ENCODE measurements at places on chromosomes 3 and 15.
A peak's percentile ranks its signal among the peaks of the same experiment; 100 is the strongest.

- DNase-seq = no peak
Observed at GRCh38 chr3:52912885-52913731, 15.8 kb upstream of the STIMATE start.

DNA sequence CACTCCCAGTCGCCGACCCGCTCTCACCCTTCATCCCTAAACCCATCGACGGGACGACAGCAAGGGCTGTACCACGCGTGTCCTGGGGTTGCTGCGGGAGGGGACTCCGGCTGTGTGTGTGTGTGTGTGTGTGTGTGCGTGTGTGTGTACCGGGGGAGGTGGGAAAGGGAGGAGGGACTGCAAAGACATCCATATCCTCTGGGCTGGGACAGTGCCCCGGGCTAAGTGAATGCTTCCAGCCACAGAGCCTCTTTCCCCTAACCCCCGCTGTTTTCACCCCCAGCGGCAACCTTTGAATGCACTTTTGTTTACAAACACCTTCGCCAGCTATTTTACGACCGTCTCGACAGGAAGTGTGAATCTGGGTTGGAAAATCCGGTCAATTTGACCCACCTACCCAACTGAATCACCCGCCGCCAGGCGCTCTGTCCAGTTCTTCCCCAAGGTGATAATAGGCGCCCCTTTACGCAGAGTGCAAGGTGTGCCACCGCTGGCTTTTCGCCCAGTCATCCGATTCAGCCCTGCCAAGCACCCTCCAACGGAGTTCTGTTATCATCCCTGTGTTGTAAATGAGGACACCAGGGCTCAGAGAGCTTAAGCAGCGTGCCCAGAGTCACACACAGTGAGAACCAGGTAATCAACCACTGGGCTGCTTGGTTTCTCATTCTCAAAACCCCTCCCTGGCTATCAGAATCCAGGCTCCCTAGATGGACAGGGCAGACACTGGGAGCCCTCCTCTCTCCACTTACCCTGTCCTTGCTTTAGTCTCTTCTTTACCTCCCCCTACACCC is 739 bp upstream of the AMOTL2 start:
- DNase-seq = no peak

DNA sequence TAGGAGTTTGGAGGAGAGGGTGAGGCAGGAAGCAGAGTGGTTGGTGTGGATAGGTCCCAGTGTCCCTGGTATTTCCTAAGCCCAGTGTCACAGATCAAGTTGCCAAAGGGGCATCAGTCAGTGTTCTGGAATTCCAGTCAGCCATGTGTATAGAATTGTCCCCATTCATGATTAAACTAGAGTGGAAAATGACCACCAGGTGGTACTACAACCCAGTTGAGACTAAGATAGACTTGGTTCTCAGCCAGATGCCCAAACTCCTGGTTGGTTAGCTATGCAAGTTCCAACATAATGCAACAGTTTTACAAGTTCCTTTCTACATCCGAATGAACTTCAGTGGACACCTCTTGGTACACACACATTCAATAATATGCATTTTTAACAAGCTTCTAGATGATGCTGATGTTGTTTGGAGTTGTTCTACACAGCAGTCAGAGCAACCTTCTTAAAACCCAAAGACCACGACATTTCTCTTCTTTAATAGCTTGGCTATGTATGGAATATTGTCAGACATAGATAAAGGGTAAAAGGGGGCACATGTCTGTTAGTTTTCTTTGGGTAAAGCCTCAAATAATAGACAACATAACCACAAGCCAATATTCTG is 8.4 kb upstream of the ATR start:
- no peak for DNase-seq

DNA sequence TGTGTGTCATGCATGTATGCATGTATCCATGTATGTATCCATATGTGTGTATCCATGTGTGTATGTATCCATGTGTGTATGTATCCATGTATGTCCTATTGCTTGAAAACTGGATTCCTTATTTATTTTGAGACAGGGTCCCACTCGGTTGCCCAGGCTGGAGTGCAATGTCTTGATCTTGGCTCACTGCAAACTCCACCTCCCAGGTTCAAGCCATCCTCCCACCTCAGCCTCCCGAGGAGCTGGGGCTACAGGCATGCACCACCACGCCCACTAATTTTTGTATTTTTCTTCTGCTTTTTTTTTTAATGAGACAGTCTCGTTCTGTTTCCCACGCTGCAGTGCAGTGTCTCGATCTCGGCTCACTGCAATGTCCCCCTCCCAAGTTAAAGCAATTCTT is 34.1 kb downstream of the MUC20 start:
- no peak for DNase-seq

GRCh38 chr3:73925011-73925410 is 300.3 kb upstream of the PDZRN3 start:
- no peak for DNase-seq

- no peak for DNase-seq
Observed at GRCh38 chr3:122563717-122564025, 429 bp downstream of the PARP9 start.

DNA sequence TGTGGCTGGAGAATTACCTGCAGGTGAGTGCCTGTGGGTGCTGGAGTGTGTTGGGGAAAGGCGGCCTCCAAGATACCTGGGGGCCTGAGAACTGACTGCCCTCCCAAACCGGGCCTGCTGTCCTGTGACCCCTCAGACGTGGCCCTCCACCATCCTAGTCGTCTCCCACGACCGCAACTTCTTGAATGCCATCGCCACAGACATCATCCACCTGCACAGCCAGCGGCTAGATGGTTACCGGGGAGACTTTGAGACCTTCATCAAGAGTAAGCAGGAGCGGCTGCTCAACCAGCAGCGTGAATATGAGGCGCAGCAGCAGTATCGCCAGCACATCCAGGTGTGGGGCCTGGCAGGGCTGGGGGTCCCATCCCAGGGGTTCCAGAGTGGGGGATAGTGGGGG is 3.4 kb downstream of the ABCF3 start:
- no peak for DNase-seq

DNA sequence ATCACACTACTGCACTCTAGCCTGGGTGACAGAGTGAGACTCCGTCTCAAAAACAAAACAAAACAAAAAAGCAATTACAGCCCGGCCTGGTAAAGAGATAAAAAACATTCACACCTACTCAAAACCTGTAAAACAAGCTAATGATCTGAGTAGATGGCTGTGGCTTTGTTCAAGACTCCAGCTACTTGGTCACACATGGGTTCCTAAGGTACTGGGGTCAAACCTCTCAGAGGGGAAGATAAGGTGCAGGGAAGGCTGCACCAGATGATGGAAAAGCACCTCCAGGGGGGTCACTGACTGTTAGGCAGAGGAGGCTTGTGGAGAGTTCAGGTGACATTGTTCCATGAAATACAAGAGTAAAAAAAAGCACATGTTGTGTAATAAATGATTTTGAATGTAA is 450.2 kb upstream of the WNT5A start:
- no peak for DNase-seq

- no peak for DNase-seq
Observed at GRCh38 chr15:66085128-66085527, 168.4 kb downstream of the MEGF11 start.

GRCh38 chr3:64888165-64888564 is 200.4 kb upstream of the ADAMTS9 start:
- no peak for DNase-seq

DNA sequence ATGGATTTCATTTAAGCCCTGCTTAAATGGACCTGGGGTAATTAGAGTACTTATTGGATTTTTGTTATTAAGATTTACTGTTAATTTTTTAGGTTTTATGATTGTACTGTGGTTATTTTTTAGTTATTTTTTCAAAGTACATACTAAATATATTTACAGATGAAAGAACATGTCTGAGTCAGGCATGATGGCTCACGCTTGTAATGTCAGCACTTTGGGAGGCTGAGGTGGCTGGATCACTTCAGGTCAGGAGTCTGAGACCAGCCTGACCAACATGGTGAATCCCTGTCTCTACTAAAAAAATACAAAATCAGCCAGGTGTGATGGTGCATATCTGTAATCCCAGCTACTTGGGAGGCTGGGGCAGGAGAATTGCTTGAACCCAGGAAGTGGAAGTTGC is 16.2 kb upstream of the RPL24 start:
- no peak for DNase-seq

GRCh38 chr15:29103824-29104565 is 165.6 kb downstream of the NSMCE3 start:
- DNase-seq = peak; percentile 67

- peak; percentile 14 for DNase-seq
Observed at GRCh38 chr3:158748237-158748828, 16.1 kb upstream of the RARRES1 start.

- no peak for DNase-seq
Observed at GRCh38 chr3:88678747-88679146, 428.7 kb upstream of the EPHA3 start.

GRCh38 chr3:11576453-11576852 is 67.3 kb downstream of the VGLL4 start:
- DNase-seq = no peak

DNA sequence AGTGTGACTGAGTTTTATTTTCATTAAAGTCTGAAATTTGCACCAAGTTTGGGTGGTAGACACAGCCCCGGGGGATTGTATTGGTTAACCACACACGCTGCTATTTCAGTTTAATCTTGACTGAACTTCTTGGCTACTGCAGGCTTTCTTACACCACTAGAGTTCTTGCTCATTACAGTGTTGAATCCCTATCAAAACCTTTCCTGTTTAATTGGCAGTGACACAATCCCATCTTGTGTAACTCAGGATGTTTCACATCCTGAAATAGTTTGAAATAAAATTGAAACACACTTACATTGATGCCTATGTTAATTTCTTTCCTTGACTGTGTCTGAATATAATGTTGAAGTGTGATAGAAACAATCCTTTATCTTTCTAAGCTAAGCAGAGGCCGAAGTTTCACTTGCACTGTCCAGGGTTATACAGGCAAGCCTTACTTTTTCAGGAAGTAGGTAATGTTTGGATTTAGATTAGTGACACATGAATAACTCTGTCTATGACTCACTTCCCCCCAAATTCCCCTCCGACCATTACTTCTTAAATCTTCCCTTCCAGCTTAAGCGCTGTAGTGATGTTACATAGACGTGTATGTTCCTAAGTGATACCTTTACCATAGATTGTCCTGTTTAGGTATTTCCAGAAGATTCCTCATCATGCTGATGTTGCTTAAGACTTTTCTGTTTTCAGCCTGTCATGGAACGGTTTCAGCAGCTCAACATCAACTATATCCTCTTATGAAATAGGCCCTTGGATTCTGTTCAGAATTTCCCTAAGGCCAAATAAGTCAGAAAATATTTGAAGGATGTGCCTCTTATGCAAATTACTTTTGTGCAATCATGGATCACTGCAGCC is 16.8 kb downstream of the ATG7 start:
- no peak for DNase-seq

GRCh38 chr3:79367066-79367465 is 400.7 kb downstream of the ROBO1 start:
- no peak for DNase-seq

DNA sequence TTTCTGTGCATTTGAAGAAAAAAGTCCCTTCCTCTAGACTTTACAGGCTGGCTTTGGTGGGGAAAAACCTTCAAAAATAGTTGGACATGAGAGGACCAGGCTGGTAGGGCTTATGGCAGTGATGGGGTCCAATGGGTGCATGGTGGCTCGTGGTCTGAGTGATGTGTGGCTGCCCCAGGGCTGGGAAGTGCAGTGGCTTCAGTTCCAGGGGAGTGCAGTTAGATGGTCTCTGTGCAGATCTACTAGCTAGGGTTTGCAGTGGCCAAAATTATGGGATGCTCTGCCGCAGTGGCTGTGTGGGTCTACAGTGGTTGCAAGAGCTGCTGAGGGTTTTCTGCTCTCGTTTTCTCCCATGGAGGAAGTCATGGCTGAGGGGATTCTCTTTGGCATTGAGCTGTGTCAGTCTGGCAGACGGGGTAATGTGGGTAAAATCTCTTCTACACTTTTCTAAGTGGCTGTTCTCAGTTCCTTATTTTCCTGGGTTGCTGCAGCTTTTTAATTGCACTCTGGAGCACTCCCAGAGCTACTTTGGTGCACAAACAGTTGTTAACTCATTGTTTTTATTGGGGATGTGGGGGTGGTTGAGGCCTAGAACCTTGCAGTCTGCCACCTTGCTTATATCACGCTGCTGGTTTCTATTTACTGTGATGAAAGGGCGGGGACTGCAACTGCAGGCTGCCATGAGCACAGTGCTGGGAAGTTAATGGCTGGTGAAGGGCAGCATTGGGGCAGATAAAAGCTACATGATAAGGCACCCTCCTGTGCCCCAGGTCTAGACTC is 1324.6 kb downstream of the NSUN3 start:
- no peak for DNase-seq

DNA sequence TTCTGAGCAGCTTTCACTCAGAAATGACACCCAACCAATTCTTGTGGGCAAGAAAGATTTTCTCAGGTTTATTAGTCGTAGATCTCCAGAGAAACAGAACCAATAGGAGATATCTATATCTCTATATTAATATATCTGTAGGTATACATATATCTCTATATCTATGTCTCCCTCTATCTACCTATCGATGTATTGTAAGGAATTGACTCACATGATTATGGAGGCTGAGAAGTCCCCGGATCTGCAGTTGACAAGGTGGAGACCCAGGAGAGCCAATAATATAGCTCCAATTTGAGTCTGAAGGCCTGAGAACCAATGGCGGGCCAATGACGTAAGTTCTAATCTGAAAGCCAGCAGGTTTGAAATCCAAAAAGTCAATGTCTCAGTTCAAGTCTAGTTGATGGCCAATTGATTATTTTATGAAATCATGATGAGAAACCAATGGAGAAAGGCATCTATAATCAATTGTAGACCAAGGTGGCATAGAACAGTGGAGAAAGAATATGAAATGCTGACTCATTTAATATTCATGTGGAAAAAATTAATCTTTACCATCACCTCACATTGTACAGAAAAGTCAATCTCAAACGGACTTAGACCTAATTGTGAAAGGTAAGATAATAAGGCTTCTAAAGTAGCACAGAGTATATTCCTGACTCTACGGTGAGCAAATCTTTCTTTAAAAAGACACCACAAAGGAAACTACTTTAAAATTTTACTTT is 65.6 kb upstream of the CHRNA7 start:
- no peak for DNase-seq

- DNase-seq = no peak
Observed at GRCh38 chr15:99172171-99172570, 67.3 kb downstream of the SYNM start.

- no peak for DNase-seq
Observed at GRCh38 chr3:43432462-43432861, 146.1 kb downstream of the SNRK start.

DNA sequence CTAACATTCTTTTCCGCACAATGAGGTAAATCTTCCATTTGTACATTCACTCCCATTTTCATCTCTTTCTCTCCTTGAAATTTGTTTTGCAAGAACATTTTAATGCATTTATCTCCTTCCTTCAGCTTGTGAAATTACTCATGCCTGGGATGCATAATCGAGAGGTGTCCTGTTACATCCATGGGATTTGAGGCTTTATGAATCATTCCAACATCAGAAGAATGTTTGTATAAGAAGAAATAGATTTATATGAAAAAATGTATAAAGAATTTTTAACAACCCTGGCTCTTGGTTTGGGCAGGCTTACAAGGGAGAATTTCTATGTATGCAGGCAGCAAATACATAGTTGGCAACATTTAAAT is 93.2 kb upstream of the MBNL1 start:
- no peak for DNase-seq
